ENCODE measurements at places on chromosomes 5 and 9.

GRCh38 chr5:82396871-82397514 is 118.8 kb upstream of the RPS23 start:
- no peak for DNase-seq

DNA sequence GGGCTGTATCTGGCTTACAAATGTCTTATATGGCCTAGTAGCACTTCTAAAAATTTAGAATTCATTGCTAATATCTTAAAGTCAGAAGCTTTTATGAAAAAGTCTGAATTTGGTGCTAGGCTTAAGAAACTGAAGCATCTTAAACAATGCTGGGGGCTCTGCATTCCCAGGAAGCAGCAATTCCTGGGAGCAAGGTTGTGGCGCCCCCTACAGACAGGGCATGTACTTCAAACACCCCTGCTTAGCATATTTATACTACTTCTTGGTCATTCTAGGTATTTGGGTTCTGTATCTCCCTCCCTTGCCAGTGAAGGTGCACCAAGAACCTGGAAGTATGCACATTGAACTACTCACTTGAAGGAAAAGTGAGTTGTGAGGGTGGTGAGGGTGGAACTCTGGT is 64.6 kb upstream of the GRIA1 start:
- DNase-seq = no peak

GRCh38 chr5:19626211-19626610 is 361.8 kb downstream of the CDH18 start:
- DNase-seq = no peak

GRCh38 chr5:169549453-169550100 is 34.0 kb upstream of the SPDL1 start:
- no peak for DNase-seq

- DNase-seq = no peak
Observed at GRCh38 chr5:16568875-16569580, 47.8 kb downstream of the RETREG1 start.

DNA sequence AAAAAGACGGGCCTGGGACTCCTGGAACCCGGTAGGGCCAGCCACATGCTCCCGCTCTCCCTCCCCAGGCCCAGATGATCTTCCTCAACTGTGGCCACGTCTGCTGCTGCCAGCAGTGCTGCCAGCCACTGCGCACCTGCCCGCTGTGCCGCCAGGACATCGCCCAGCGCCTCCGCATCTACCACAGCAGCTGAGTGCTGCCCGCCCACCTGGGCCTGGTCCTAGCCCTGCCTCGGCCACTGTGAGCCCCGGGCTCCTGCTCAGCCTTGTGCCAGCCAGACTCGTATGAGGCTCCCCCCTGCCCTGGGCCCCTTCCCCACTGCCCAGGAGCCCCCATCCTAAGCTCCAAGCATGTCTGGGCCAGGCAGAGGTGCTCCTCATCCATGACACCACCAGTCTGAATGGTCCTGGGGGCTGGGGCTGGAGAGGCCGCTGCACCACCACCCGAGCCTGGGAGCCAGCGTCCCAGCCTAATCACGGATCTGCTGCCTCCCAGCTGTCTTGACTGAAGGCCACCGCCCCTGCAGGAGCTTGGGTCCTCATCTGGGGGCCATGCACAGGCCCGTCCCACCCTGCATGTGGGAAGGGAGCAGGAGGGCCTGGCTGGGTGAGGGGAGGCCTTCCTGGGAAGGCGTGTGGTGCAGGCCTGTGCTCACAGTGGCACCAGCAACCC is 51.5 kb downstream of the LRSAM1 start:
- DNase-seq = no peak

- no peak for DNase-seq
Observed at GRCh38 chr5:143350751-143351602, 52.5 kb downstream of the NR3C1 start.

- no peak for DNase-seq
Observed at GRCh38 chr5:165231821-165232508, 1726.5 kb downstream of the MAT2B start.

GRCh38 chr9:77648234-77649108 is at the start of gene GNA14:
TSS of gene GNA14 (minus strand) at chr9:77648322. CDS start at chr9:77647793, 529 bp downstream.
- DNase-seq = no peak

GRCh38 chr5:136249678-136250266 is 56.8 kb upstream of the SMIM32 start:
- no peak for DNase-seq

DNA sequence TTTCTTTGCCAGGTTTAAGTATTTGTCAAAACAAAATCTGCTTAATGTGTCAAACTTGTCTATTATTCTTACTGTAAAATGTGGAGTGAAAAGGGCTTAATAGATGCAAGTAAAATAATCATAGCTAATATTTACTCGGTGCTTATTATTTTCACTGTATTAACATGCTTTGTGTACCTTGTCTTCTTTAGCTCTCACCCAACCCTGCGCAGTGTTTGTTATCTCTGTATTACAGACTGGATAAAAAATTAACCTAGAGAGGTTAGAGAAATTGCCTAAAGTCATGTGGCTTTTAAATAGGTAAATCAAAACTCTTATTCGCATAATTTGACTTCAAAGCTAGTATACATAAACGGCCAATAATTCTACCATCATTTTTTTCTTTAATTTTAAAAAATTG is 1864.8 kb downstream of the MAT2B start:
- no peak for DNase-seq

GRCh38 chr9:22238809-22239684 is 207.6 kb upstream of the DMRTA1 start:
- DNase-seq = no peak

- no peak for DNase-seq
Observed at GRCh38 chr5:1321576-1321975, 23.3 kb downstream of the CLPTM1L start.

- no peak for DNase-seq
Observed at GRCh38 chr9:13674926-13675637, 395.6 kb upstream of the MPDZ start.

- DNase-seq = no peak
Observed at GRCh38 chr5:173065155-173065554, 9.0 kb downstream of the CREBRF start.

- no peak for DNase-seq
Observed at GRCh38 chr9:135296735-135297455, 182.7 kb upstream of the PPP1R26 start.

DNA sequence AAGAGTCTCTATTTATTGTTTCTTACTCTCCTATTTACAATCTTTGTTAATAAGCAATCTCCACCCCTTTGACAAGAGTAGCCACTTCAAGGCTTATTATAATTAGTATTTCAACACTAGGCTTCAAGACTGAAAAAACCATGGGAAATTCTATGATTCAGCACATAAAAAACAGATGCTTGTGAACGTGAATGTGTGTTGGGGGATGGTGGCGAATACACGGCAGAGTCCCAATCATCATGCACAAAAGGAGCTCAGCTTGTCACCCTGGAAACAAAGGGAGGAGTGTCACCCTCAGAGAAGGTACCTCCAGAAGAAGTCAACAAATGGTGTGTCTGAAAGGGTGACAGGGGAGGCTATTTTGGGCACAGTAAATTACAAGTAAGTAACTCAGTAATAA is 157.2 kb upstream of the RETREG1 start:
- no peak for DNase-seq

GRCh38 chr5:169339869-169340268 is 38.9 kb upstream of the SLIT3 start:
- DNase-seq = no peak

DNA sequence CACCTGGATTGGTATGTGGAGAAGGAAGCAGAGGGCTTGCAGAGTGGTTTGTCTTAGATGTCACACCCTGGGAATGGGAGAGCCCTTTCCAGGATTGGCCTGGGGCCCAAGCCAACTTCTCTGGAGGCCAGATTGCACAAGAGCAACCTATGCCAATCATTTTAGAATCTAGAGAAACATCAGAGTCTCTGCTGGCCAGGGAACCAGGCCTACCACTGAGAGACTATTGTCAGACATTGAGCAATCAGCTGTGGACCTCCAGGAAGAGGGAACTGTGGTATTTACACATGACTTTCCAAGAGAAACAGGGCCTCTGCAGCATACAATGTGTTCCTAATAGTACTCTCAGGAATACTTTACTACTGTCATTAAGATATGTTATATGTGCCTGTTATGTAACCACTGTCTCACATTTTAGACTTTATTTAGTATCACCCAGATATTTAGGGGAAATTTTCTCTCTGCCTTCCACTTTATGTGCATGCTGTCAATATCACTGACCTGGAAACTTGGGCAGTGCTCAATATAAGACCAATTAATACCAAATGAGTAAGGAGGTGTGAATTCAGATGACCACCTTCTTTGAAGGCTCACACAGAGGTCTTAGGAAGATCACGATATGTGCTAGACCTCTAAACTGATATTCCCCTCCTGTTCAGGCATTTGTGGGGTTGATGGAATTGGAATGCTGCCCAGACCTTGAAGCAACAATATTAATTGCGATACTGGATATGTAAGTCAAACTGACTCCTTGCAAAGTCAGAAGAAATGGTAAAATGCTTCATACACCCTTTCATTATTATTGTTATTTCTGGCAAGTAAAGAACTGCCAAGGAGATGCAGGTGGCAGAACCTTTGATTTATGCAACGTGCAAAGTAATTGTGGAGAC is 20.5 kb upstream of the CCL28 start:
- DNase-seq = no peak

DNA sequence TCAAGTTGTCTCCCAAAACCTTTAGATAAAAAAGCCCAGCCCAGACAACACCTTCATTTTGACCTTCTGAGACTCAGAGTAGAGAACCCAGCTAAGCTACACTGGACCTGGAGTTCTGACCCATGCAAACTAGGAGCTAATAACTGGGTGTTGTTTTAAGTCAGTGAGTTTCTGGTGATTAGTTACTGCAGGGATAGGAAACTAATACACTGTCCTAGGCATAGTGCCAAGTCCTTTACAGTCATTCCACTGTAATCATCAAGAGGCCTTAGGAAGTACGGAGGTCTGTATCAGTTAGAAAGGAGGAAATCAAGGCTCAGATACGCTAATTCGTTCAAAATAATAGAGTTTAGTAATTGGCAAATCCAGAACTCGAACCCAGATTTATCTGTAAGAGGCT is 197.9 kb downstream of the KCTD16 start:
- no peak for DNase-seq

DNA sequence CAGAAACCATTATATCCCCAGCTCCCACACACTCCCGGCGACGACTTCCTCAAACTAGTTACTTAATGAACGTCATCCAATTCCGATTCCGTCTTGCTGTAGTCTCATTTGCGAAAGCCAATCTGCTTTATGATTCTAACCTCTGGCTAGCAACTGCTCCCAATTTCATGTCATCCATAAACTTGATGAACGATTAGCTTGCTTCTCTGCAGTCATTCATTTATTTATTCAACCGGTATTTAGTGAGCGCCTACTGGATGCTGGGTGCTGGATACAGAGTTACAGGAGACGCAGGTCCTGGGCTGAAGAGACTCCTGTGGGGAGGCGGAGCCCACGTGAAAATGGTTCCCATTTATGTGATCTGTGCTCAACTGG is 46.2 kb downstream of the TSPAN17 start:
- DNase-seq = no peak

DNA sequence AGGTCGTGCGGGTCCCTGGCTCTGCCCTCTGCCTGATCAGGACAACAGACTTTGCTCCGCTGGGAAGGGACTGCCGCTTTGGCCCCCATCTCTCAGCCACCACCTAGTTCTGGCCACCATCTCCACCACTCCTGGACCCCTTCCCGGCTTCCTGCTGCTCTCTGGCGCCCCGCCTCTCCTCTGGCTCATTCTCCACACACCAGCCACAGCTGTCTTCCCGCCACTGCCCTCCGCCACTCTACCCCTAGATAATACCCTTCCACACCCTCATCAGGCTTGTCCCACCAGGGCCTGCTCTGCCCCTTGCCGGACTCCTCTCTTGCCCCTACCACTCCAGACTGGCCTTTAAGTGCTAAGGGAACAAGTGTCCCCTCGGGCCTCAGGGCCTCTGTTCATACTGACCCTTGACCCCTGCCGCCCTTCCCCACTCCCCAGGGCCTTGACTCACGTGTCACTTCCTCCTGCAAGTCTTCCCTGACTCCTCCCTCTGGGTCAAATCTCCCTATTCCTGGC is 3.0 kb upstream of the CDX1 start:
- DNase-seq = no peak

GRCh38 chr5:59174248-59174844 is 591.5 kb downstream of the RAB3C start:
- DNase-seq = no peak

GRCh38 chr9:131580358-131580757 is 35.0 kb downstream of the PRRT1B start:
- DNase-seq = no peak

- no peak for DNase-seq
Observed at GRCh38 chr9:99197987-99198386, 23.8 kb downstream of the ALG2 start.

- no peak for DNase-seq
Observed at GRCh38 chr5:72328172-72328571, 8.0 kb downstream of the PTCD2 start.

- DNase-seq = no peak
Observed at GRCh38 chr9:115042781-115043509, 75.0 kb downstream of the TNC start.

DNA sequence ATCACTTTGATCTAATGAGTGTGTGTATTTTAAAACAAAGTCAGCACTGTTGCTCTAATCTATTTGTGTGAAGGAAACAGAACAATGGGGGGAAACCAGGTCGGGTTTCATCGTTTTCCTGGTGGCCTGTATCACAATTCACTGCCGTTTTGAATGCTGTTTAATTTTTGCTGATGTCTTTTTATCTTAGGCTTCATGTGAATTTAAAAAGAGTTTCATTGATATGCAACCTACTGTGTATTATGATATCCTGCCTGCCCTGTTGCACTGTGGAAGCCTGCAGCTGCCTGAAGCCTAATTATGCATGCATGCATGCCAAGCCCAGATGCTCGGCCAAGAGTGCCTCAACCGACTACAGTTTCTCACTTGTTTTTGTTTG is 307.5 kb downstream of the ZNF608 start:
- no peak for DNase-seq

- DNase-seq = no peak
Observed at GRCh38 chr9:79196606-79197005, 375.2 kb upstream of the TLE4 start.

- DNase-seq = no peak
Observed at GRCh38 chr5:26192486-26192885, 845.9 kb downstream of the CDH9 start.

GRCh38 chr9:27248702-27249101 is 48.2 kb downstream of the EQTN start:
- no peak for DNase-seq

DNA sequence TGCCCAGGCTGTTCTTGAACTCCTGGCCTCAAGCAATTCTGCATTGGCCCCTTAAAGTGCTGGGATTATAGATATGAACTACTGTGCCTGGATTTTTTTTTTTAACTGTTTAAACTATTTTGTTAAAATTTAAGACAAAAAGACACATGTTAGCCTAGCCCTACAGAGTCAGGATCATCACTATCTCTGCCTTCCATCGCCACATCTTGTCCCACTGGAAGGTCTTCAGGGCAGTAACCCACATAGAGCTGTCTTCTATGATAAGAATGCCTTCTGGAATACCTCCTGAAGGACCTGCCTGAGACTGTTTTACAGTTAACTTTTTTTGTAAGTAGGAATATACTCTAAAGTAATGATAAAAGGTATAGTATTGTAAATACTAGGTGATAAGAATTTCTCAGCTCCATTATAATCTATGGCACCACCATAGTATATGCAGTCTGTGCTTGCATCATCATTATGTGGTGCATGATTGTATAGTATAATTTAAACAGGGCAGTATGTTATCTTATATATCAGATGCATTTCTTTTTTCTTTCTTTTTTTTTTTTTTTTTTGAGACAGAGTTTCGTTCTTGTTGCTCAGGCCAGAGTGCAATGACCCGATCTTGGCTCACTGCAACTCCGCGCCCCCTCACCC is 52.7 kb downstream of the DENND4C start:
- DNase-seq = no peak

- DNase-seq = no peak
Observed at GRCh38 chr5:36537724-36538123, 68.7 kb upstream of the SLC1A3 start.

GRCh38 chr5:7047511-7048261 is 334.5 kb downstream of the TENT4A start:
- DNase-seq = no peak
